ENCODE measurements at places on chromosomes 6 and 20.

DNA sequence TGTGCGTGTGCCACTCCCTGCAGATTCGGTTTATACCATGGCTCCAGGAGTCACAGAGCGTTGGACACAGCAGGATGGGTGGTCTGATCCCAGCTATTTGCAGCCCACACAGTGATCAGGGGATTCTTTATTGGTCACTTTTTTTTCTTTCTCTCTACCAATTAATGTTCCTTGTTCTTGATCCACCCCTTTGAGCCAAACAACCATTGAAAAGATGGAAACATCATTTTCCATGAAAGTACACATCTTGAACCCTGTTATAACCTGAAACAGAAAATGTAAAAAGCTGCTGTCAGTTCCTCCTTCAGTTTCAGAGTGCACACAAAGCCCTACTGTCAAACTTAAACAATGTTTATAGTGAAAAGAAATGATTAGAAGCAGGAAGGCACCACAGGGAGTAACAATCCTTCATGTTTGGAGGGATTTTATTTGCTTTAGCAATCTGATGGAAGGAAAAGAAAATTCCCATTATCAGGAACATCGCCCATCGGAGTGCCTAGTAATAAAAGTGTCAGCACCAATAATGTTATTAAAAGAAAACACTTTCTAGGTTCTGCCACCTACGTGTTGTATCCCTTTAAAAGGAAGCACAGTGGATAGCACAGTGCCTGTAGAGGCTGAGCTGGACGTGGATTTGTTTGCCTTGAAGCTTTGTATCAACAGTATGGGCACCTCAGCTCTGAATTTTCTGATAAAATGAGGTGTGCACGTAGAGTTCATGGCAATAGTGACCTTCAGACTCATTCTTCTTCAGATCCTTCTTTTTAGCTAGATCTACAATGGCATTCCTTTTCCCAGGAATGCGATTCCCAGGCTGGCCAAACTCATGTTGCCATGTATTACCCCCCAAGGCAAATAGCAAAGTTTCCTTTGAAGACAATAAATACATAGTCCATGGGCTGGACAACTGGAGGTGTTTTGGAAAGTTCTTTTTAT is 16.1 kb upstream of the THBD start:
- DNase-seq = no peak

DNA sequence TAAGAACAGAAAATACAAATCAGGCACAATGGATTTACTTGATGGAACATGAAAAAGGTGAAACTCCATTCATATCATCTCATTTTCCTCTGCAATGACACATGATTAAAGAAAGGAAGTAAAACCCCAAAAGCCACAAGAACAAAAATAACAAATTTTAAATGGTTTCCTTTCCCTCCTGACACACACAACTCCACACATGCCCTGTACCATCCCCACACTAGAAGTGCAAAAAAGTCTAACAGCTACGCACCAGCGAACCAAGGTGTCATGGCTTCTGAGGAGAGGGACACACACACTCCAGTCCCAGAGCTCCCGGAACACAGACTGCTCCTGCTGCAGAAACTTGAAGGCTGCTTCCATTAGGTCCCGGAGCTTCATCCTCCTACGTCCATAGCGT is 25.3 kb downstream of the MDN1 start:
- DNase-seq = no peak

GRCh38 chr6:117653949-117654348 is 21.3 kb upstream of the NUS1 start:
- DNase-seq = no peak

DNA sequence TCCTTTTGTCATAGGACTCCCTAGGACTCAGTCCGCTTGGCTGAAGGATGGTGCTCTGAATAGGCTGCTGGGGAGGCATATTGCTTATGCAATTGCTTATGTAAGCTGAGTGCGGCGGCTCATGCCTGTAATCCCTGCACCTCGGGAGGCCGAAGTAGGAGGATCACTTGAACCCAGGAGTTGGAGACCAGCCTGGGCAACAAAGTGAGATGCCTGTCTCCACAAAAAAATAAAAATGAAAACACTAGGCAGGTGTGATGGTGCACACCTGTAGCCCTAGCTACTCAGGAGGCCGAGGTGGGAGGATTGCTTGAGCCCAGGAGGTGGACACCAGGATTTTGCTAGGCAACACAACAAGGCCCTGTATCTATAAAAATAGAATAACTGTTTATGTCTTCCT is 81.3 kb downstream of the EYA2 start:
- DNase-seq = no peak

GRCh38 chr6:159963111-159963510 is 5.8 kb upstream of the IGF2R start:
- no peak for DNase-seq

DNA sequence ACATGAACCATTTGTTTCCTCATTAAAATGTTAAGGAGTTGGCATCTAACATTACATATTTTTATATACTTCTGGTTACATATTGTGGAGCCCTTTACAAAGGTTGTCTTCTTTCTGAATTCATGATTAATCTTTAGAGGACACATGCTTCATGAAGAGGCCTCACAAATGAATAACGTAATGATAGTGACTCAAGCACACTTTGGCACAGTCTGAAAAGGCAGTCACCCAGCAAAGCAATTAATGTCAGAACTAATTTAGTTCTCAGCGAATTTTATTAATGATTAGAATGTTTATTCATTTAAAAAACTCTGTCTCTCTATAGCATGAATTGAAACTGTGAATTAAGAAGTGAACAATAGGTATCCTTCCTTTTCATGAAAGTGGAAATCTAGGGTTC is 854.2 kb downstream of the PHF3 start:
- no peak for DNase-seq

DNA sequence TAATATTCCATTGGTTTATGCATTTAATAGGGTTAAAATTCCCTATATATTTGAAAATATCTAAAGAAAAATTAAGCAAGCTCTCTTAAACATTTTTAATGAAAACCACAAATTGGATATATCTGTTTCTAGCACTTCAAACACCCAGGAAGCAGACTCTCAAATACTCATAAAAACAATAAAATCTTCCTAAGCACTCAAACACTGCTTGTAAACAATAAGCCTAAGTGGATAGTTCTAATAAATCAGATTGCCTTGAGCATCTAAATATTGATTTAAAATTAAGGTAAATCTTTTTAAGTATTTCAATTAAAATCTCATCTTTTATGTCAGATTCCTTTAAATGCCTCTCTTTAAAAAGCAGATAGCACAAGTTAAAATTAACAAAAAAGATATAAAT is 254.4 kb downstream of the KCNQ5 start:
- no peak for DNase-seq

GRCh38 chr20:6704132-6704861 is 63.2 kb upstream of the BMP2 start:
- no peak for DNase-seq

DNA sequence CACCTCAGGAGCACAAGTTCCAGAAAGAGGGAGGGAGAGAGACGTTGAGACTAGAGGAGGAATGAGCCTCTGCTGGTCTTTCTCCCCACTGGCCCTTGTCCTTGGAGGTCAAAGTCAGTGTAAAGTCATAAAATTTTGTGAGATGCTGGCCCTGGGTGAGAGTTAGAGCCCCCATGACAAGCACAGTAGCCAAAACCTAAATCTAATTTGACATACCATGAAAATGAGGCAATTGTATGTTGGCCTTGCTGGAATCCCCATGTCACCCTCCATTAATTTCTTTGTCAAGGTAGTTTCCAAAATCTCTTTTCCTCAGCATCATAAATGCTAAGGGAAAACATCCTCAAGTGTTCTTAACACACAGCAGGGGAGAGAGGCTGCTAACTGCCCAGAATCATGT is 17.6 kb upstream of the NEDD9 start:
- no peak for DNase-seq

DNA sequence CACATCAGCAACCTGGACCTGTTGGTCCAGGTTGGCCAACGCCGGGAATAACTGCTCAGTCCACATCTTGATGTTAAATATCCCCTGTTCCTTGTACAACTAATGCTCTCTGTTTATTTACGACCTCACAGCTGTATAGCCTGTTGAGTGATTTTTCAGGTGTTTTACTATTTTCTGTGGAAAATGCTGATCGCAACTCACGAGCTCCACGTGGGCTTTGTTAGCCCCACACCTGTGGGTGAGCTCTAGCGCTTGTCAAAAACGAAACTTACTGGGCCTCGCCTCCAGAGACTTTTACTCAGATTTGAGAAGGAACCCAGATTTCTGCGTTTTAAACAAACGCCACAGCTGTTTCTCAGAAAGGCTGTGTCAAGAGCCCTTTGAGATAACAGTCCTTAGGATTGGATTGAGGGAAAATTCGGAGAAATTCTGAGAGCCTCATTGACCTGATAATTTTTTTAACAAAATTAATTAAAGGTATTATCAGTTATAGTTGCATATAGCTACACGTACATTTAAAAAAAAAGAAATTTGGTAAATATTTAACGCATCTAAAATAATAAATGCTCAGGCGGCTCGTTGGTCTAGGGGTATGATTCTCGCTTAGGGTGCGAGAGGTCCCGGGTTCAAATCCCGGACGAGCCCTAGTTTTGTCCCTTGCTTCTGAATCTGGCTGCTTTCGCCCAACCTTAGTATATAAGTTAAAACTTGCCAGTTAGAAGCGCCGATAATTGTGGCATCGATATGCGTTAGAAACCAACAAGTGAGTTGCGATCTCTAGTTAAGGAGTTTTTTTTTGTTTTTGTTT is 16.7 kb downstream of the HMGN4 start:
- DNase-seq = no peak
